Subcutaneous preadipocyte (primary cell): ENCODE measurements at places on chromosomes 12 and 14. TPM values are rescaled to one million over a fixed set of nuclear protein-coding genes. Genes with fewer than 3 reads are reported as not detected.

POTEG gene
- not detected in 2 replicates for total RNA-seq

ERG28 gene
- total RNA-seq: 10.3 and 11.1 TPM in 2 replicates

PTPRQ gene
- total RNA-seq: 2.2 and 4.9 TPM in 2 replicates

PLD4 gene
- under 0.01 TPM in 2 replicates for total RNA-seq

KRT85 gene
- total RNA-seq: not detected in 2 replicates

SLC5A8 gene
- total RNA-seq: not detected in 2 replicates

SLC17A8 gene
- under 0.01 TPM in 1 of 2 replicates, not detected in the other for total RNA-seq

OTOGL gene
- total RNA-seq: under 0.01 and 0.20 TPM in 2 replicates

CCER1 gene
- total RNA-seq: not detected in 2 replicates

PRKD1 gene
- 10.9 and 19.8 TPM in 2 replicates for total RNA-seq

CFAP54 gene
- total RNA-seq: 1.1 and 1.4 TPM in 2 replicates

MYO1H gene
- not detected in 2 replicates for total RNA-seq

ST8SIA1 gene
- total RNA-seq: 2.2 and 4.0 TPM in 2 replicates

BCL2L14 gene
- total RNA-seq: not detected in 2 replicates

SOAT2 gene
- total RNA-seq: under 0.01 TPM in 1 of 2 replicates, not detected in the other

SLCO1C1 gene
- total RNA-seq: not detected in 2 replicates
